ENCODE measurements at places on chromosomes 13 and 19. TPM values are rescaled to one million over a fixed set of nuclear protein-coding genes. Genes with fewer than 3 reads are reported as not detected.

Gene THSD8
- polyA plus RNA-seq = 6.6 TPM

Gene GNG7
- polyA plus RNA-seq = 64.0 TPM

DNA sequence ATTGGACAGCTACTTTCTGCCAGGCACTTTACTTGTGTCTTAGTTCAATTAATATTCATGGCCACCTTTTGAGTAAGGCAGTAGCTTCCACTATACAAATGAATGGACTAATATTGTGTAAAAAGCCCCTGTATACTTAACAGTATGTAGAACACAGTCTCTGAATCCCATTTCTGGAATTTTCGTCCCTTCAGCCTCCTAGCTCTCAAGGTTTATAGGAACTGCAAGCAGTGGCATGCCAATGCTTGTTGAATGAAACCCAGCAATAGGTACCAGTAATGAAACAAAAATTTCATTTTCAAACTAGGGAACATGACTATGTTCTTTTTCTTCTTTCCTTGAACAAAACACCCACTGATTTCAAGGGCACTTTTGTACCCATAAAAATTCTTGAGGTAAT lies 361.6 kb downstream of the TDRD3 start:
- no peaks in the 10 kb centered on the region for H3K36me3 ChIP-seq
- H3K4me3 ChIP-seq = no peak overlapping the region
- no peaks in the 10 kb centered on the region for H3K4me1 ChIP-seq
- H3K27me3 ChIP-seq = no peaks in the 10 kb centered on the region
- DNase-seq = no peak
- H3K27ac ChIP-seq = no peak overlapping the region

DNA sequence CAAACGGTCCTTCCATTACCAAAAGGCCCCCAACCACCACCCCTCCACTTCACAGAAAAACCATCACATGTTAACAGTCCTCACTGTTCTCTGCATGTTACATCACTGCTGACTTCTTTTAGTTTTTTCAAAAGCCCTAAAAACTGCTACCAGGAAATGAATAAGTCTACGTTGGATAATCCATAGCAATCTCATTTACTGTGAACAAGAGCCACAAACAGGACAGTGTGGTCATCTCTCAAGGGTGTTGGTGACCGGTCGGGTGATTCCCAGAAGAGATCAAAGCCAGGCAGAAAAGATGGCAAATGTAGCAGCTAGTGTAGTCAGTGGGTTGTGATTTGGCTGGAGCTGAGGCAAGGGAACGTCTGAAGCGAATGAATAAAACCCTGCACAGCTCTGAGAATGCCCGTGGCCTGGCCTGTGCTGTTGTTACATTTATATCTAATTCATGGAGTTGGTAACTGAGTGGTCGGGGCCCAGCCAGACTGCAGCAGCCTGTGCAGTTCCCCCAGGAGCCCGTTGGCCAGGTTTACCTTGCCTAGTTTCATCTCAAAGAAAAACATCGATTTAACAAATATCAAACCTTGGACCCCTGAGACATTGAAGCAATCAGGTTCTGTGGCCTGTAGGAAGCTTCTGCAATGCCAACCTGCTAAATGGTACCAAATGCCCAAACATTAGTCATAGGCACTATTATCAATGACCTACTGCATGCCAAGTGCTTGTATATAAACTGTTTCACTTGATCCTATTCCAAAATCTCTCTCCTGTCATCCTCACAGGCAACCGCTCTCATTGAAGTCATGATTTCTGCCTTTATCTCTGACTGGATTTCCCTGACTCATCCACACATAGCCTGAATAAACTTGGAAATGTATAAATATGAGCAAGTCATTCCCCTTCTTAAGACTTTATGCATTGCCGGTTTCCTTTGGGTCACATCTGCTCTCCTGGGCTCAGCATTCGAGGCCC lies 153.8 kb upstream of the SERP2 start:
- DNase-seq = no peak
- no peaks in the 10 kb centered on the region for H3K27me3 ChIP-seq
- H3K36me3 ChIP-seq = peaks cover 5% of the 10 kb centered on the region
- H3K4me3 ChIP-seq = no peak overlapping the region

All from naive B cell (primary cell).